AG10803 (cell line): ENCODE measurements at places on chromosomes 4 and X.

- DNase-seq, result peak; percentile 57
Observed at GRCh38 chrX:14354521-14354920, 174.8 kb upstream of the GLRA2 start.

GRCh38 chrX:40778861-40779575, 43.7 kb upstream of the MED14 start:
- DNase-seq, result peak; percentile 35

DNA sequence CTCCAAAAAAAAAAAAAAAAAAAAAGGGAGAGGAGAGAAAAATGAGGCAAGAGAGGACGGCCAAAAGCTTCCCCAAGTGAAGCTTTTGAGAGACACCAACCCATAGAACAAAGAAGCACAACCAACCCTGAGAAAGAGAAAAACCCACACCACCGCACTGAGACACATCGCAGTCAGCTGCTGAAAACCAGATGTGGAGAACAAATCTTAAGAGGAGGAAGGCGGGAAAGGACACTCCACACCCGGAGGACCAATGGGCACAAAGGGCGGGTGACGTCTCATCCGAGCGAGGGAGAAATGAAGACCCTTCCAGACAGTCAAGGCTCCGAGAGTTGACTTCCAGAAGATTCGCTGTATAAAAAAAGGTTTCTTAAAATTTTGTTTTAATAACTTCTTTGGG, 112.1 kb downstream of the AFAP1 start:
- peak; percentile 77 for DNase-seq

DNA sequence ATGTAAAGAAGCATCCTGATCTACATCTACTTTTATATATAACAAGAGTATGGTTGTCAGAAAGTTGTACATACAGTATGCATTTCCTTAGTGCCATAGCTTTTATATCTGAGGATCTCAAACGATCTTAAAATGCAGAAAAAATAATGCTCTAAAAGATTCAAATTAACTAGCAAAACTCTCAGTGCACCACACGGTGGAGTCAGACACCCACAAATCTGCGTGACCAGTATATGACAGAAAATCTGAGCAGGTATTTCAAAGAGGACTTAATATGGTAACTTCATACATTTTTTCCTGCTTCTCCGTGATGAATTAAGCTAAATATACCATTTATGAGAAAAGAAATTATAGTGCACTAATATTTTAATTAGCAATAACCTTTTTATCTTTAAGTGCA, 803.0 kb downstream of the DMD start:
- no peak for DNase-seq

- DNase-seq, result no peak
Observed at GRCh38 chrX:10542586-10542985, 77.8 kb downstream of the MID1 start.

DNA sequence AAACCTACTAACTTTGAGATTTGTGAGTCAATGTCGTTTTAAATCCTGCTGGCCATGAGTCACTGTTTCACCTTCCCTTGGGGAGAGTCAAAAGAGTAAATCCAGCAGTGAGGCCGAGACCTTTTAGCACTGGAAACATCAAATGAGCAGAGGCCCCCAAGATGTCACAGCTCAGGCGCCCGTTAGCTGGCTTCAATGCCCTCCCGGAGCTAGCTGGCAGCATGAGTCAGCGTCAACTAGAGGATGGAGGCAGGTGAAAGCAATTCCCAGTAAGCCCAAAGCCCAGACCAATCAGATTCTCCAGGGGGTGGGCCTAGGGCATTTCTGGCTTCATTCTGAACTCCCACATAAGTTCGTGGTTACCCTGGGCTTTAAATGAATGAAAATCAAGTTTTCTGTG, 170.9 kb downstream of the CLCN4 start:
- DNase-seq, result no peak

DNA sequence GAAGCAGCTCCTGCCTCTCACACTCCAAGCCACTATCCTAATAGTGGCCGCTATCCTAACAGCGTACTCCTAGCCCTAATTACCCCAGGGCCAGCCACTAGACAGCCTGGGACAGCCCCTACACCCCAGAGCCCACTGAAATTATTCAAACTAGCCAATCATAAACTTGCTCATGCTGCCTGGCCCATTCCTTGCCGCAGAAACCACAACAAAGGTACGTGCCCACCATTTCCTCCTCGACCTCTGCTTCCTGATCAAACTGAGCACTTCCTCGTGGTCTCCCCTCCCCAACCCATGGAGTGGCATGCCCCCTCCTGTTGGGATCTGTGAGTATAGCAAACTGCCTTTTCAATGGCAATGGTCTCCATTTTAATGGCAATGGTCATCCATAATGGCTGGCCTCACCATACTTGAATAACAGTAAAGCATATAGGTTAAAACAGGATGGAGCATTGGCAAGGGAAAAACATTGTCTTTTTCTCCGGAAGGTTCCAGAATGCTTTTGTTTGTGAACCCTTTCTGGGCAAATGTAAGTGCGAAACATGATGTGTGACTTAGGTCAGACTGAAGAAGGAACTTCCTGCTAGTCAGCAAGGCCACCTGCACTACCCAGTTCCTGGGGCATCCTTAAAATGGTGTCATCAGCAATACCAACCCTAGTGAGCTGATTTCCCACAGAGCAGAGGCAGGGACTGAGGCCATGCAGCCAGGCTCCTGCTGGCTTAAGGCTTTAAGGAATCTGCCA, 107.1 kb upstream of the ATP6AP2 start:
- no peak for DNase-seq

DNA sequence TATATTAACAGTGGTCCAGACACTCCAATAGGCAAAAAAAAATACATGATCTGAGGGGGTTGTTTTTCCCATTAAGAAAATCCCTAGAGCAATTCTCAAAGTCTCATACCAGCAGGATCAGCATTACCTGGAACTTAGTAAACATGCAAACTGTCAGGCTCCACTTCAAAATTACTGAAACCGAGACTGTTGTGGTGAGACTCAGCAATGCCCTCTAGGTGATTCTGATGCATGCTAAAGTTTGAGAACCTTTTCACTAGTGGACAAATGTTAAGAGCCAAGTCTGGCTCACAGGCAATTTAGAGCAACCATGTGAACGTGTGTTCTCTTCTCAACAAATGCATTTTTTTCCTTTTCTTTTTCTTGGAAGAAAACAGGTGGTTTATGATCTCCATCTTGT, 30.2 kb downstream of the NEK1 start:
- no peak for DNase-seq

DNA sequence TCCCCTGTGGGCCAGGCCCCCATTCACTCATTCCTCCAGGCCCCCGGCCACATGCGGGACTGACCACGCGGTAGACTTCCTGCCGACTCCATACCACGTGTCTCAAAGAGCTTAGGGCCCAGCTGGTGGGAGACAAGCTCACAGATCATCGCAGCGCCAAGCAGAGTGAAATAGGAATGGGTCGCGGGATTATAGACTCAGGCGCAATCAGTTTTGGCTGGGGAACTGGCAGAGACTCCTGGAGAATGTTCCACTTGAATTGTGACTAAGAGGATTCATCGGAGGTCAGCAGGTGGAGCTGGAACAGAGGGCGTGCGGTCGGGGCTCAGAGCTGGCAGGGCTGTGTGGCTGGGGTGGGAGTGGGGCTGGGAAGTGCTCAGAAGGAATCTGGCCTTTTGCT, 15.6 kb downstream of the ATP2B3 start:
- no peak for DNase-seq

- no peak for DNase-seq
Observed at GRCh38 chrX:9862953-9863352, 76.7 kb downstream of the SHROOM2 start.

- peak; percentile 92 for DNase-seq
Observed at GRCh38 chrX:153381684-153382532, 19.2 kb downstream of the PNMA6E start.

GRCh38 chrX:63679432-63679831, 105.6 kb downstream of the ARHGEF9 start:
- no peak for DNase-seq

DNA sequence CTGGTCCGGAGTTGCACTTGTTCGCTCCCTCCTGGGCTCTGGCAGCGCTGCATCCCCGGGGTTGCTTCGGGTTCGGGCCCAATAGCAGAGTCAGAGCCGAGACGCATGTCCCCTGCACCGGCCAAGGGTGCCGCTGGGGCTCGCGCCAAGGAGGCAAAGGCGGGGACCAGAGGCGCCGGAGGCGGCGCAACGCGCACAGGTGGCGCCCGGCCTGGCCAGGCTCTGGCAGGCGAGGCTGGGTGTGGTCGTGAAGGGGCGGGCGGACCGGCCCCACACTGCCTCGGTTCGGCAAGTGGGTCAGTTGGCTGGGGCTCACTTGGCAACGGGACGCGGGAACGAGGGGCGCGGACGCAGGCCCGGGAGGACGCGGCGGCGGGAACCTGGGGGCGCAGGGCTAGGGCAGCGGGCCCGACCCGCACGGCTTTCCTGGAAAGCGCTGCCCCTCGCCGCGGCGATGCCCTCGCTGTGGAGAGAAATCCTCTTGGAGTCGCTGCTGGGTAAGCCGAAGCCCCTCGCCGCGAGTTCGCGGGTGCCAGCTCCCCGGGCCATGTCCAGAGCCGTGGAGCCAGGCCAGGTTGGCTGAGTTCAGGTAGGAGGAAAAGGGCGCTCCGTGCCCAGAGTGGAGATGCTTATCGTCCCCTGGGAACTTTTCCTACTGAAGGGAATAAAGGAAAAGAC, at the start of gene CWH43:
TSS of gene CWH43 (plus strand) at position 300 of the 678 bp plus-strand sequence. CDS start at position 455, 155 bp downstream.
- DNase-seq, result no peak

DNA sequence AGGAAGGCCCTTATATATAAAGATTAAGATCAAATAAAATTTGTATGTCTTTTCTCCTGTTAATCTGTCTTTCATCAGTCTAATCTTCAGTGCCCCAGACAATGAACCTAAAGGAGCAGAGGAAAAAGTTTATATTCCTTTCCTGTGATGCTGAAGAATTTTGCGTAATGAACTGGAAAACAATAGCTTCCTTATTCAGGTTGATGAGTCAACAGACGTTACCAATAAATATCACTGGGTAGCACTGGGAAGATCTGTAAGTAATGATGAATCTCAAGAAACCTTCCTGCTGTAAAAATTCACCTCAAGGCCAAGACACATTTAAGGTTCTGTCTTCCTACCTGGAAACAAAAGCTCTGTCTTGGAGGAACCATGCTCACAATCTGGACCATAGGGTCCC, 25.5 kb downstream of the CDKN2AIP start:
- peak; percentile 17 for DNase-seq

DNA sequence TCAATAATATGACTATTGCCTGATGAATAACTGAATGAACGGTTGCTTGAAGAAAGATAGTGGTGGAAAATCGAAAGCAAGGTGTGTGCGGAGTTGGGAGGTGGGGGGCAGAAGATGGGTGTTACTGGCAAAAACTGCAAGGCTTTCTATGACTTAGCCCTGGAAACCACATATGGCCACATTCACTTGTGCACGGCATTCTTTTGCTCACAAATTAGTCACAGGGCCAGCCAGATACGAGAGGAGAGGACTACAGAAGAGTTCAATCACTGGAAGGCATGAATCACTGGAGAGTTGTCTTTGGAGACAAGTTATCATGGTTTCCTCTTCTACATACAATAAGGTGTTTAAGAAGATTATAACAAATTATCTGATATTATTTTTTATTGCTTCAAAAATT, 626.5 kb upstream of the CPEB2 start:
- DNase-seq, result no peak

DNA sequence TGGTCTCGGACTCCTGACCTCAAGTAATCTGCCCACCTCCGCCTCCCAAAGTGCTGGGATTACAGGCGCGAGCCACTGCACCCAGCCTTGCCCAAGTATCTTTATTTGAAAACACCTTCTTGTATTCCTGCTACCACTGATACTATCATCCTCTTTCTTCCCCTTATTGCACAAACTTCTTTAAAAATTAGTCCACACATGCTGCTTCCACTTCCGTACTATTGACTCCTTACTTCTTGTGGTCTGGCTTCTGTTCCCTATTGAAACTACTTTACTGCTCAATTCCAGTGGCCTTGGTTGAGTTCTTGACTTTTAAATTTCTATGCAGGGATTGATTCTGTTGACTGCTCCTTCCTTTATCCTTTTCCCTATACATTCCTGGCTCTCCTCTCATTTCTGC, 38.8 kb downstream of the MTM1 start:
- DNase-seq, result no peak

DNA sequence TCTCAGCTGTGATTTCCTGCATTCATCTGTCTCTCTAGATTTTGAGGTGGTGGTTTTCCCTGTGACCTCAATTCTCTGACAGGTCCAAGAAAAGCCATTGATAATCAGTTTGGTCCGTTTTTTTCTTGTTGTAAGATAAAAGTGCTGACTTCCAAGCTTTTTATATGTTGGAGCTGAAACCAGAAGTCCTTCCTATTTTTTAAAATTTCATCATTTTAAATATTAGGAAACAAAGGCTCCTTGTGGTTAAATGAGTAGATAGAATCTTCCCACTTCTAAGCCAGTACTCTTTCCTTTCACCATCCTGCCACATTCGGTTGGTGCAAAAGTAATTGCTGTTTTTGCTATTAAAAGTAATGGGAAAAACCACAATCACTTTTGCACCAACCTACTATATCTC, 18.3 kb downstream of the RNF175 start:
- DNase-seq, result no peak
